HuH-7 (cell line): ENCODE measurements at places on chromosomes 1 and 21.

DNA sequence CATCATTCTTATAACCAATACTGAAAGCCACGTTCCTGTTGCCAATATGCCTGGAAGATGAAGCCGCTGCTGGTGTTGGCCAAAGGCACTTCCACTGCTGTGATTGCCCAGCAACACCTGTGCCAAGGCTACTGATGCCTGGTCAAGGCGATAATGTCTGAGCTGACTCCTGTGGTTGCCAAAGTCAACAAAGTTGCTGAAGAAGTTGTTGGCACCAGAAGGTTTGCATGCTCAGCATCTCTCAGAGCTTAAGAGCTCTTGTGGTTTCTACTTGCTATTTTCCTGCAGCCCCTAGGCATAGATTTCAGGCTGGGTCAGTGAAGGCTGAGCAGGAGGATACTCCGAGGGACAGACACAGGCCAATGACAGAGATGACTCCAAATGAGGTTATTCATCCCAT, 63.4 kb upstream of the RAB3GAP2 start:
- DNase-seq: no peak

GRCh38 chr1:167477986-167478385, 40.3 kb downstream of the CD247 start:
- DNase-seq: no peak

DNA sequence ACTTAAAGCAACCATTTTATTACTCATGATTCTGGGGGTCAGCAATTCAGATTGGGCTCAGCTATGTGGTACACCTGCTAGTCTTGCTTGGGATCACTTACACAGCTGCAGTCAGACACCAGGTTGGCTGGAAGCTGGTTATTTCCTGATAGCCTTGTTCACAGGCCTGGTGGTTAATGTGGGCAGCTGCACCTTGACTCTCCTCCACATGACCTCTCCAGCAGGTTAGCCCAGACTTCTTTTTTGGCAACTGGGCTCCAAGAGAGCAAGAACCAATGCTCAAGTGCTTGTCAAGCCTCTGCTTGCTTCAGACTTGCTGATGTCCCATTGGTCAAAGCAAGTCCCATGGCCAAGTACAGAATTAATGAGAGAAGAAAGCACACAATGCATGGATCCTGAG, 11.8 kb upstream of the POGK start:
- no peak for DNase-seq

GRCh38 chr1:176330782-176331181, 123.7 kb upstream of the COP1 start:
- no peak for DNase-seq

DNA sequence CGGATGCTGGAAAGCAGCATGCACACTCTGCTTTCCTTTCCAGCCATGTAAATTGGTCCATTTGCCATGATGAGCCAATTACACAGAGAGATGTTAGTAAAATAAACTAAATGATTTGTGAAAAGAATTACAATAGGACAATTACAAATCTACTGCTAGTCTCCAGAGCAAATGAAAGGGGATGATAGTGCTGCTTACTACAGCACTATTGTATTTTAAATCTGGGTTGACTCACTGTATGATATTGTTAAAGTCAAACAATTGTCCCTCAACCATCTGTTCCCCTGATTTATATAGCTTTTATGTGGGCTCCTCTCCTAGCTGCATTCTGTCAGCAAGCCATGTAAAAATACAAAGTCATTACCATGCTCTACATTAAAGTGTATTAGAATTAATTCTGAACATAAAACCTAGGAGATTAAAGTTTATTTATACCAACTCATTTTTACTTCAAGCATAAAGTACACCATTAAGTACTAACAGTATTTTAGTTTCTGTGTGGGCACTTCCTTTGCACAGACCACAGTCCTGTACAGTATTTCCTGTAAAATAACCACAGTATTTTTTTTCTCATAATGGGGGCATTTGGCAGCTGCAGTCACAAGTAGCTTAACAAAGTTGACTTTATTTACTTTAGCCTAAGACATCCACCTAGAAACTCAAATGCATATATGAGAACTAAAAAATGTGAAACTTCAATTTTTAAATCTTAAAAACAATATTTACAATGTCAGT, 135.8 kb downstream of the VAV3 start:
- DNase-seq: no peak

GRCh38 chr1:75787524-75787923, 1.5 kb downstream of the RABGGTB start:
- DNase-seq: no peak

- no peak for DNase-seq
Measured at GRCh38 chr1:27811741-27812500, 18.7 kb upstream of the PPP1R8 start.

GRCh38 chr1:70465911-70466310, 54.8 kb downstream of the CTH start:
- DNase-seq: no peak

DNA sequence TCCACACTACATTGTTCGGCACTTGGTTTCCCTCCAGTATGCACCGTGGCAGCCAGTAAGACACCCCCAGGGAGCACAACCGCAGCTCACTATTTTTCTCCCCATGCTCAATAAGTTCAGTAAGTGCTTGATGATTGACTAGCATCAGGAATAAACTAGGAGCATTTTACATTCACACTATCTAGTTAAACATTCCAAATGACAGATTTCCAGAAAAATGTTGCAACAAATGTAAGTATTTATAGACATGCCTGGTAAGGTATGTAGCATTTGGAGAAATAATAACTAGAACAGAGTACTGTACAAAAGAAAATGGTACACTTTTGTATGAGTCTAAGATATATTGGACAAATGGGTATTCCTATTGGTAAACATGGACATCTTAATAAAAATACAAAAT, 92.9 kb downstream of the SLC45A1 start:
- no peak for DNase-seq

GRCh38 chr1:96723936-96724335, 2.4 kb downstream of the PTBP2 start:
- DNase-seq: no peak
